ENCODE measurements at places on chromosomes 6 and 20. TPM values are rescaled to one million over a fixed set of nuclear protein-coding genes. Genes with fewer than 3 reads are reported as not detected.

GFOD1 gene
- total RNA-seq, result 0.98 TPM

GPLD1 gene
- 7.4 TPM for total RNA-seq

- no peaks in the 10 kb centered on the region for H3K36me3 ChIP-seq
- H3K27me3 ChIP-seq, result peaks cover 45% of the 10 kb centered on the region
- no peak overlapping the region for H3K4me3 ChIP-seq
- DNase-seq, result no peak
- H3K27ac ChIP-seq, result no peak overlapping the region
Measured at GRCh38 chr6:34049395-34050342, 96.2 kb downstream of the GRM4 start.

TP53TG5 gene
- total RNA-seq, result not detected

DNA sequence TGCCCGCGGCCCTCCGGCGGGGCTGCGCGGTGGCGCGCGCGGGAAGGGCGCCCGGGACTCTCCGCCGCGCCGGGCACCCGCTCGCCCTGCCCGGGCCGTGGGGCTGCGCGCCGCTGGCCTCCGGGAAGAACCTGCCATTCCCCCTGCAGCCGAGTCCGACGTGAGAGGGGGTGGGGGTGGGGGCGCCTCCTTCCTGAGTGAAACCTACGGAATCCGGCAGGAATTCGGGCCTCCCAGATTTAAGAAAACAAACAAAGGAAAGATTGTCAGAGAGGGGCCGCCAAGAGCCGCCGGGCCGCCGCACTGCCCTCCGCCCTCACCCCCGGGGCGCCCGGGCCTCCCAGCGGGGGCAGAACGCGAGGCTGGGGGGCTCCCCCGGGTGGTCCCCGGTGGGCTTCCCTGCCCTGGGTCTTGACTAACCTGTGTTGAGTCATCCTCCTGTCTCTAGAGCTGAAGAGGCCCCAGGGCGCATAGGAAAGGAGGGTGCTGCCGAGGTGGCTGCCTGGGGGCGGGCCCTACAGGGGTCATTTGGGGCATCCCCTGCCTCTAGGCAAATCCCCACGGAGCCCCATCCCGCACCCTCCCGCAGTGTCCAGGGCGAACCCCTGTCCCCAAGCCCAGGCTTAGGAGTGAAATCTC is 42.2 kb upstream of the FOXP4 start:
- peaks cover 21% of the 10 kb centered on the region for H3K27me3 ChIP-seq
- peak overlapping the region; percentile 62 for H3K4me3 ChIP-seq
- DNase-seq, result no peak
- no peaks in the 10 kb centered on the region for H3K36me3 ChIP-seq
- H3K4me1 ChIP-seq, result peaks cover 32% of the 10 kb centered on the region

DEFB114 gene
- total RNA-seq, result not detected

PNLDC1 gene
- total RNA-seq, result not detected

PRSS35 gene
- 8.5 TPM for total RNA-seq

- no peaks in the 10 kb centered on the region for H3K27me3 ChIP-seq
- no peak overlapping the region for H3K4me3 ChIP-seq
- H3K4me1 ChIP-seq, result no peaks in the 10 kb centered on the region
- no peak for DNase-seq
Measured at GRCh38 chr6:42368181-42368580, 83.5 kb downstream of the TRERF1 start.

TRIM31 gene
- not detected for total RNA-seq

Data from progenitor cell of endocrine pancreas (in vitro differentiated cells).